ENCODE measurements at places on chromosomes 1 and 21.

DNA sequence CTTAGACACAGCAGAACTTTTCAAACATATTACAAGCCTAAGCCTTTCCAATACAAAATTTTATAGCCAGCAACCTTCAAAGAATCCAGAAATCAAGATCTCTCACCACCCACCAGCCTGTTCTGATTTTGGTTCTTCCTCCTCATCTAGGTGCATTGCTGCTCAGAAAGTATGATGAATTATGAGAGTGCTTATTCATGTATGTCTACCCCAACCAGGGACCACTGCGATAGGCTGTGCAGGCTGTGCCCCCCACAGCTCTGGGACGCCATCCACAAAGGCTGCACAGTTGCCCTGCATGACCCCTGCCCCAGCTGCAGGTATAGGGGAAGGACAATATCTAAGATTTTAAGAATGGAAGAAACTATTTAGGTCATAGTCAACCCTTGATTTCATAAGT is 55.4 kb downstream of the WDR64 start:
- DNase-seq = no peak

- DNase-seq = peak; percentile 21
Measured at GRCh38 chr1:14969006-14969405, 184.5 kb upstream of the TMEM51 start.

DNA sequence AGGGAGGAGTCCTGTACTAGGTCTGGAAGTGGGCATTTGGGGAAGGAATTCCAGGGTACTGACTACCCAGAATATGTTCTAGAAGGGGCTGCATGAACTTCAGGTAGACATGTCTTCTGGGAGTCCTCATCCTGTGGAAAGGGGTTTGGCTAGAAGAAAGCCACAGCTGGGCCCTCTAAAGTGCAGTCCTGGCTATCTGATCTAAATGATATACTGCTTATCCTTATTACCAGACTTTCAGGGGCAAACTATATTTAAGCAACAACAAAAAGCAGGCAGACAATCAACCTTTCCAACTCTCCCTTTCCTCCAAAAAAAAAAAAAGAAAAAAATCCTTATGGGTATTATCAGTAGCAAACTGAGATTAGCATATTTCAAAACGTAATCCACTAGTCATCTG is 29.8 kb upstream of the GFI1 start:
- DNase-seq = no peak

GRCh38 chr1:77833521-77834100 is 54.2 kb downstream of the MIGA1 start:
- no peak for DNase-seq

DNA sequence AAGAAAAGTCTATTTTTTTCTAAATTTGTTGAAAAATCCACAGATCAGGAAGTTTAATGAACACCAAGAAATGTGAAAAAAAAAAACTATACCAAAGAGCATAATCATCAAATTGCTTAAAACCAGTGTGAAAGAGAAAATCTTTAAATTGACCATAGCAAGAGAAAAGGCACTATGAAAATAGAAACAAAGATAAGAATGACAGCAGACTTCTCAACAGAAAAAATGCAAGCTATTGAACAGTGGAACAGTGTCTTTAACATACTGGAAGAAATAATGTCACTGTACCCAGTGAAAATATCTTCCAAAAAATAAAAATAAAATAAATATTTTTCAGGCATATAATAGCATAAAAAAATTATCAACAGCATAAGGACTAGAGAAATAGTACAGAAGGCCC is 243.0 kb upstream of the GJB5 start:
- DNase-seq = no peak

DNA sequence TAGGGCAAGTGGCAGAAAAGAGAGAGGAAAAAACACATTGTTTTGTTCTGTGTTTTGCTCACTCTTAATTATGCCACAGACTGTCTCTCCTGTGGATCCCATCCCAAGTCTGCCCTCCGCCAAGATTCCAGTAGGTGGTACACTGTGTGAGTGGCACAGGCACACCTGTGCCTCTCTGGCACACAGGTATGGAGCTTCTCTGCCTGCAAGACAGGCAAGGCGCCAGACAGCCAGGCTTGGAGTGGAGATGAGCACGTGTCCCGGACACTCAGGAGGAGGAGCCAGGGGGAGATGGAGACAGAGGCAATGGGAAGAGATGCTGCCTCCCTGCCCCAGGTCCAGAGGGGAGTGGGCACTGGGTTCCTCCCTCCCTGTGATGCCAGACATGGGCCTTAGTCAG is 6.5 kb upstream of the GRIK3 start:
- no peak for DNase-seq

- no peak for DNase-seq
Measured at GRCh38 chr1:19333587-19334354, 21.6 kb downstream of the SLC66A1 start.

GRCh38 chr21:35530766-35531165 is 481.7 kb upstream of the RUNX1 start:
- DNase-seq = no peak

DNA sequence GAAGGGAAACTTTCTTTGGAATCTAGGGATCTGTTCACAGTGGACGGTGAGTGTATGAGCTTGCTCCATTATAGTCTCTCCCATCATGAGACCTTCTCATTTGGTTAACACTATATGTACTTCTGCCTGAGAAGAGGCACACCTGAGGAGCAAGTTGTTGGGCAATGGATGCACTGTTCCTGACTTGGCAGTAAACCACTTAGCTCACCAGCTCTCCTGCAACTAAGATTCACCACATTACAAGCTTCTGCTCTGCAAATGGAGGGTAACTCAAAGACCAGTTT is 10.2 kb downstream of the MACF1 start:
- no peak for DNase-seq

- no peak for DNase-seq
Measured at GRCh38 chr21:28167366-28167765, 825.3 kb downstream of the LTN1 start.

DNA sequence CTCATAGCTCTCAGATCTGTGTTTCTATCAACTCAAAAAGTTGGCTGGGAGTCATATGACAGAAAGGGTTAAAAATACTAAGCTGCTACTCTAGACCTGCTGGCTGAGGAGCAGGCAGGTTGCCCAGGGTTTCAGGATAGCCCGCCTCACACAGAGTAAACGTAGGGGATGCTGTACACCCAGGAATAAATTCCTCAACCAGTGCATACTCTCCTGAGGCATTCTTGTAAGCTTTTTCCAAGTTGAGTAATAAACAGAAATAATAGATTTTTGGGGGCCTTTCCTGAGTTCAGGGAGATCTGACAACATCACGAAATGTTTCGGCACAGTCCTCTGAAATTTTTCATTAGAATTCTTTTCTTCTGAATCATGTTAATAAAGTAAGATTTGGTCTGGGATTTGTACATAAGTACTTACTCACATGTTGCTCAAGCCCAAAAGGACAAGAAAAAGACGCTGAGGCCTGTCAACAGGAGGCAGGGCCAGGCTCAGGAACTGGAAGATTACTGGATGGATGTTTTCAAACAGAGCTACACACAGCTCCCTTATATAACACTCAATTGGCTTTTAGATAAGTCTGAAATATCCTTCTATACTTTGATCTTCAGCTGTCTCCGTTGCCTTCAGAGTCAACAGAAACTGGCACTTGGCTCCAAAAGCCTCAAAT is 41.0 kb downstream of the TGFBR3 start:
- DNase-seq = no peak

- DNase-seq = no peak
Measured at GRCh38 chr1:30521261-30521865, 202.0 kb downstream of the MATN1 start.

DNA sequence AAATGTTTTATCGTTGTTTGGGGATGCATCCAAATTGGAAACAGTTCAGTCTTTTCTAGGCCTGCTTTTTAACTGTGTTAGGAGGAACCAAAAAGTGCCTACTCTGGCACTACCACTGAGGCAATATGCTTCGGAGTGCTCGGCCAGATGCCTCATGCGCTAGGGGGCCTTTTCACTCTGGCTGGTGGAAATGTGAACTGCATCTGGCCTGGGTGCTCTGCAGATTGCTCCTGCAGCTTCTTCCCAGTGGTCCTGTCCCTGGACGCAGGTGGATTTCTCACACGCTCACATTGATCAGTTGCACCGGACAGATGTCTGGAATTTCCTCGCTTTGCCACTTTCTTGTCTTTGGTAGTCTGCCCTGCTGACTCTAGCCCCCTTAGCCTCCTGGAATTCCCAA is 330.2 kb upstream of the FMN2 start:
- DNase-seq = no peak

GRCh38 chr1:70978623-70979022 is 69.0 kb downstream of the PTGER3 start:
- DNase-seq = no peak

DNA sequence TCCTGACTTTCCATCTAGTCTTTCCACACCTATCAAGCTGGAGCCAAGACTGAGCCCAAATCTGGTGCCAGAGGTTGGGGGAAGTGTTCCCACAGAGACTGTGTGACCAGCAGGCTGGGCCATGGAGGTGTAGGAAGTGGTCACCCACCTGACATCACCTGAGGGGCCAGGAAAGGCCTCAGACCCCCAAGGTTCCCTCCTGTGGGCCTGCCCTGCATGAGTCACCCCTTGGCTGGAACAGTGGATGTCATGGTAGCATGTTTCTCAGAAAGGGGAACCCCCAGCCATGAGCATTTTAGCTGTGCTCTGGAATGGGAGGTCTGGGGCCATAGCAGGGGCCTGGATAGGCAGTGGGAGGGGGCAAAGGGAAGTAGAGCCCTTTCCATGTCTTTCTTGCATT is 5.7 kb upstream of the TNFRSF8 start:
- DNase-seq = no peak

DNA sequence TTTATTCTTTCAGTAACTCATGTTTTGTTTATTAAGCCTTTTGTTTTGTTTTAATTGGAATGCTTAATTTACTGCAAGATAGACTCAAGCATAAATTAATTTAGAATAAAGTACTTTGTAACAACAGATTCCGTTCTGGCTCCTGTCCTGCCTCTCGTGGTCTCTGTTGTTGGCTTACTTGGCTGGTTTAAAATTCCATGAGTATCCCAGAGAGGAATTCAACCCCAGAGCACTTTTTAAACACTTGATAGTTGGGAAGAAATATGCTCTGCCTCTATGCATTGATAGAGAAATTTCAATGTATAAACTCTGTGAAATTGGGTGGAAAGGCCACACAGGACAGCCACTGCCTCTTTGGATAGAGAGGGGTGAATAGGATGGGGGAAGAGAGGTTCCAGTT is 89.7 kb downstream of the ATP5PO start:
- DNase-seq = no peak

DNA sequence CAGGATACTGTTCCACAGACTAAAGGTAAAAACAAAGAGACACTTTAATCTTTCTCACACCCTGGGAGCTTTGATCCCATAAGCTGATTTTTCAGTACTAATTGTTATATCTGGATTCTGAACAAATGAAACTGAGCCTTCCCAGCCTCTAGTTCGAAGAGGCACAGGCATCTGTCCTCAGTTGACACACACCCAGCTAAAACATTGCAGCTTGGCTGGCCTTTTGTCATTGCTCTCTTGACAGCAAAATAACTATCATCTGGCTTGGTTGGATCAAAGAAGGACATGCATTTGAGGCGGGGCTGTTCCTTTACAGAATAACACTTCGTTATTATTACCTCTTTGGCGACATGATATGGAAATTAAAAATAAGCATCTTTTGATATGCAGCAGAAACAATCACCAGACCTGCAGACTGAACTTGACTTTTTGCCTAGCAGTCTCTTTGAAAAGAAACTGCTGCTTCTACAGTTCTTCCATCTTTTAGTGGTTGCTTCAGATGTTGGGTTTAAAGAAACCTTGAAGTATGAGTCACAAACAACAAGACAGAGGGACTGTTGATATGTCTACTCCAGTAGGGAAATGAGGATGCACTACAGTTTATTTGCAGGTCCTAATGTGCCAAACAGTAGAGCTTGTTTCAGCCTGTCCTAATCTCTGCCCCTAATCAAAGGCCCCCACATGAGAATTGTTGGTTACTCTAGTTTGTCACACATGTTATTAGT is 166.5 kb downstream of the TPR start:
- DNase-seq = no peak

- DNase-seq = no peak
Measured at GRCh38 chr1:225454733-225455132, 26.9 kb upstream of the LBR start.

- DNase-seq = no peak
Measured at GRCh38 chr21:31908106-31909031, 35.5 kb downstream of the HUNK start.

DNA sequence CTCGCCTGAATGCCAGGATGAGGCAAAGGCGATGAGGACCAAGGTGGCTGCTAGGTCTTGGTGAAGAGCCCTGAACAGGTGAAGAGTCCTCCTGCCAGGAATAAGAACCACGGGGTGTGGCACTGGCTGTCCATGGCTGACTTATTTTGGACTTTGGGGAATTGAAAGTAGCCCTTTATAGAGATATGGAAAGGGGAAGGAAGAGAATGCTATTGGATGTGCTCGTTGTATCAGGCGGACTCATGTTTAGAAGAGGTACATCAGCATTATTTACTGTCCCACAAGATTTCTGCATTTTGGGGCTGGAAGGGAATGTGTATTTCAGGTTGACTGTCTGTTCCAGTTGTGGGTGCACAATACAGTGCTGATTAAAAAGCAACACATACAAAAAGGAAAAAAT is 465.8 kb downstream of the DSCAM start:
- DNase-seq = no peak

DNA sequence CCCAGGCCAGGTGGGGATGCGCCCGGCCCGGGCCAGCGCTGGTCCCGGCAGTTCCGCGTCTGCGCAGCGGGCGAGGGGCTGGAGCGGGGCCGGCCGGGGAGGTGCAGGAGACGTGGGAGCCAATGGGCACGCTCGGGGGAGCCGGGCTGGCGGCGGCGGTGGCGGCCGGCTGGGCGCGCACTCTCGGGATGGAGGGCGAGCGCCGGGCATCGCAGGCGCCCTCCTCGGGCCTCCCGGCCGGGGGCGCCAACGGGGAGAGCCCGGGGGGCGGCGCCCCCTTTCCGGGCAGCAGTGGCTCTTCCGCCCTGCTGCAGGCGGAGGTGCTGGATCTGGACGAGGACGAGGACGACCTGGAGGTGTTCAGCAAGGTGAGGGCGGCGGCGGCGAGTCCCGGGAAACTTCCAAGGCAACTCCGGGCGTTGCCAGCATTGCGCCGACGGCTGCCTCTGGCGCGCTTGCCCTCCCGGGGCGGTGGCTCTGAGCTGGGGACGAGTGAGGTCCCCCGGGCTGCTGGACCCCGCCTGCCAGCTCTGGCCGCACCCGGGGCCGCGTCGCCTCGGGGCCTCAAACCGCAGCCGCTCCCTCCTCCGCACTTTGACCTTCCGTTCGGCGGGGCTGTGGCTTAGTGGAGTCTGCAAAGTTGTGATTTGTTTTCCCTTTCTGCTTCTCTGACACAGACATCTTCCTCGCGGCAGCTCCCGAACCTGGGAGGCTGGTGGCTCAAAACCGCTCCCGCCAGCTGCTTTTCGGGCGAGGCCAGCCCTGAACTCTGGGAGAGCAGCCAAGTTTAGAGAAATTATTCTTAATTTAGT is at the start of gene SNX7:
Gene SNX7 (plus strand): TSS at position 178 of the 812 bp plus-strand sequence. CDS start 11 bp downstream, at position 189.
- no peak for DNase-seq

Data from CD4-positive, alpha-beta T cell treated with Interleukin-6 at 100 ng/mL for 8 hours (primary cell).